ENCODE measurements at places on chromosomes 1 and 21.

GRCh38 chr21:32735524-32735923 is 7.7 kb upstream of the SYNJ1 start:
- no peak for DNase-seq

GRCh38 chr1:46301808-46302640 is 1.4 kb downstream of the LRRC41 start:
- peak; percentile 80 for DNase-seq

- no peak for DNase-seq
These were observed 4.3 kb downstream of the PFKL start for GRCh38 chr21:44304011-44304616.

- no peak for DNase-seq
These were observed 7.4 kb downstream of the WNT2B start for GRCh38 chr1:112516141-112516540.

GRCh38 chr1:997713-997992 is 2.2 kb downstream of the HES4 start:
- no peak for DNase-seq

DNA sequence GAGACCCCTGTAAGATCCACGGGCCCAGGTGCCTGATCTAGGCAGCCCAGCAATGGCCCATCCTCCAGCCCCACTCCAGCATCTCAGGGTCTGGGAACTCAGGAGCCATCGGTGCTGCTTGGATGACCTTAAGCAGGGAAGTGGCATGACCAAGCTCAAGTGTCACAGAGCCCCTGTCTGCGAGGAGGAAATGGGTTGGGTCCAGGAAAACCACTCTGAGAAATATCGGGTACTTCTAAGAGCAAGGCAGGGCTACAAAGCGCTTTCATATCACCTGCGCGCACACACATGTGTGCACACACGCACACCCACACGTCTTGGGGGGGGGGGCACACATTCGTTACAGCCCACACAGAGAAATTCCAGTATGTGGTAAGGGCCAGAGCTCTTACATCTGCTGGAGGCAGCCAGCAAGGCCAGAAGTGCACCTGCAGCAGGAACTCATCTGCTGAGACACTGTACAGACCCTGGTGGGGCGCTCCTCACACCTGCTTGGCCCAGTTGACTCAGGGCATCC is 32.6 kb upstream of the SPOCD1 start:
- DNase-seq = no peak

- no peak for DNase-seq
These were observed 31.8 kb downstream of the USP25 start for GRCh38 chr21:15761507-15762100.

- DNase-seq = no peak
These were observed 25.3 kb downstream of the FAAP20 start for GRCh38 chr1:2169200-2169836.

DNA sequence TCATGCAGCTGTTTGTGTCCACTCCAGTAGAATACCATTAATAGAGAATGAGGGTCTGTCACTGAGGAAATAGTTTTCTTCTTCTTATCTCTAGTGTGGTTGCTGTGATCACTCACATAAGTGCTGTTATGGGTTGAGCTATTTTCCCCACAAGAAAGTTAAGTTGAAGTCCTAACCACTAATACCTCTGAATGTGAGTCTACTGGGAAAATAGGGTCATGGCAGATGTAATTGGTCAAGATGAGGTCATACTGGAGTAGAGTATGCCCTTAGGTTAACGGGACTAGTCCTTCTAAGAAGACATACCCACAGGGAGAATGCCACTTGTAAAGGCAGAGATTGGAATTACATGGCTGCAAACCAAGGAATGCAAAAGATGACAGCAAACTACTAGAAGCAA is 70.5 kb upstream of the COL24A1 start:
- no peak for DNase-seq

Data from suppressor macrophage (primary cell).